ENCODE measurements at places on chromosomes 11 and 22. TPM values are rescaled to one million over a fixed set of nuclear protein-coding genes. Genes with fewer than 3 reads are reported as not detected.

DNA sequence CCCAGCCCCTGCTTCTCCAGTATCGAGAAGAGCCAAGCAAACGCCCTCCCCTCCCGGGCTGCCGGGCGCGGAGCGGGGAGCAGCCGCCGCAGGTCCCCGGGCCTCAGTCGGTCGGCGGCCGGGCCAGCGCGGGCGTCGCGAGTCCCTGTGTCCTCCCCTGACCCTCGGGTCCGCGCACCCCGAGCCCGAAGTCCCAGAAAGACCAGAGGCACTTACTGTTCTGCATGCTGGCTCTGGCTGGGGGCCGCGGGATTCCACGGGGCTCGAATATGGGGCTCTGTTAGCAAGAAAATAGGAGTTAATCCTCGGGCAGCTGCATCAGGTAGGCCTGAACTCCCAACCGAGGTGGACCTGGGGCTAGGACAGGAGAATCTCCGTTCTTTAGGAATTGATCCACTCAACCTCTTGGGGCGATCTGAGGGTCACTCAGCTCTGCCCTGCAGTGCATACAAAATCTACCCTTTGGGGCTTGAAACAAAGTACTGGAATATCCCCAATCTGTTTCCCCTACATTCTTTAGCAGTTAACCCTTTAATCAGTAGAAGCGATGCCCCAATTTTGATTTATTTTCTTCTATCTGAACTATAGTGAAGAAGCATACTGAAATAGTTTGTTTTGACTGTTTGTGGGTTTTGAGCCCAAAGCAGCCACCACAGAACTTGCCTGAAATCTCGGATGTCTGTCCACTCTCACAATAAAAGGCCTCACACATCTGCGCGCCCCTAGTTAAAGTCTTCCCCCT is 4.8 kb downstream of the PAX6 start:
- no peak for ATAC-seq

DNA sequence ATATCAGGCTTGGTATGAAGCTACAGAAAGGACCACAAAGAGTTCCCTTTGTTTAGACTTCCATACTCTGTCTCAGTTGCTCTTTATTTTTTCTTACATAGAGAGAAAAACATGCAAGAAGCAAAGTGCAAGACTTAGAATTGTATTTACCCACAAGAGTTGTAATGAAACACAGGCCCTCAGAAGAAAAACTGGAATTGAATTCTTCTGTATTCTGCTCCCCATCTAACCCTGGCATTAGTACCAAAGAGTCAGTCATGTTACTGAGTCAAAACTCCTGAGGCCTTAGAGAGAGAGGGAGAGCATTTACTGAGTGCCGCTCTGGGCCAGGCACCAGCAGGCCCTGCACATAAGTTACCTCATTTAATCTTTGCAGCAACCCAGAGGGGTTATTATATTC is 43.9 kb upstream of the DLAT start:
- ATAC-seq: no peak

GRCh38 chr22:45938913-45939312 is 38.0 kb downstream of the WNT7B start:
- ATAC-seq: no peak

DNA sequence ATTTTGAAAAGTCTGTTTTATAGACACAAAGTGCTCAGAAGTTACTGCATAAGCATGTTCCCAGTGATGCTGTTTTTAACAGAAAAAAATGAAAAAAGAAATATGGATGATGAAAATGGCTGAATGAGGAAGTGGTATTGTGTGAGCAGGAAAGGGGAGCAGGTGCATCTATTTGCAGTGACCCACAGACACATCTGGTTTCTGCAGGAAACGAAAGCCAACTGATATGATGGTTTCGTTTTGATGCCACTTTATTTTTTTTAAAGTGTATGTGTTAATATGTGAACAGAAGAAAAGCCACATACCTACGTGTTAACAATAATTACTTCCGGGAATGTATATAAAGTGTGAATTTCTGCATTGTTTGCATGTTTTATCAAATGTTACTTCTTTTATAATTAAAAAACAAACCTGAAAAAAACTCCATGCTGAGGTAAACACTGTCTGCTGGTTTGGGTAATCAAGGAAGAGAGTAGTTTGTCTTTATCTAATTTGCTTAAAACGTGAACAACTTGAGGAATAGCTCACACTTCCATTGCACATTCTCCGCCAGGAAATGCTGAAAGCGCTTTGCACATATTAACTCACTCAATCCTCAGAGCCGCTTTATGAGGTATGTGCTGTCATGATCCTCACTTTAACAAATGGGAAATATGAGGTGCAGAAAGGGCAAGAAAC is 1335.9 kb downstream of the TBC1D22A start:
- no peak for ATAC-seq

B3GAT1 gene
- 0.70 TPM for total RNA-seq

MAML2 gene
- total RNA-seq: 4.9 TPM

CCDC73 gene
- 0.23 TPM for total RNA-seq

RAB38 gene
- 7.6 TPM for total RNA-seq

KRTAP5-10 gene
- 0.26 TPM for total RNA-seq

MUC6 gene
- total RNA-seq: 0.44 TPM

Data from motor neuron (in vitro differentiated cells).